ENCODE measurements at places on chromosomes 6 and 20. TPM values are rescaled to one million over a fixed set of nuclear protein-coding genes. Genes with fewer than 3 reads are reported as not detected.

Gene PREX1
- 6.1 TPM for total RNA-seq

Gene TRMT6
- 13.2 TPM for total RNA-seq

Gene C6orf141
- total RNA-seq, result 31.6 TPM

Gene PTPN1
- total RNA-seq, result 47.5 TPM

Gene GPR6
- not detected for total RNA-seq

DNA sequence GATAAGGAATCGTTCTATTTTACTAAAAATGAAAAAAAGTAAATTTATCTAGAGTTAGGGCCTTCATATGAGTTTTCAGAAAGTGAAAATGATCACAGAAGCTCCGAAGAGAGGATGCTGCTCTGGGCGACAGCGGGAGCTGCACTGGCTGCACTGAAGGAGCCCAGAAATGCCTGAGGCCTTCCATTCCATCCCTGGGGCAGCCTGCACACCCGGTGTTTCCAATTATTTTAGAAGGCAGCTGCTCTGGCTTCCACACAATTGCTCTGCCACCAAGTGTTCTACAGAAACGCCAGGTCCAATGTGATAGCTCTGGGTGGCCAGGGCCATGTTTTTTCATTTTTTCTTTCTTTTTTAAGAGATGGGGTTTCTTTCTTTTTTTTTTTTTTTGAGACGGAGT, 3.6 kb downstream of the DTNBP1 start:
- no peak for DNase-seq

- no peak for DNase-seq
These were observed 271.2 kb downstream of the PRL start for GRCh38 chr6:22025468-22026163.

DNA sequence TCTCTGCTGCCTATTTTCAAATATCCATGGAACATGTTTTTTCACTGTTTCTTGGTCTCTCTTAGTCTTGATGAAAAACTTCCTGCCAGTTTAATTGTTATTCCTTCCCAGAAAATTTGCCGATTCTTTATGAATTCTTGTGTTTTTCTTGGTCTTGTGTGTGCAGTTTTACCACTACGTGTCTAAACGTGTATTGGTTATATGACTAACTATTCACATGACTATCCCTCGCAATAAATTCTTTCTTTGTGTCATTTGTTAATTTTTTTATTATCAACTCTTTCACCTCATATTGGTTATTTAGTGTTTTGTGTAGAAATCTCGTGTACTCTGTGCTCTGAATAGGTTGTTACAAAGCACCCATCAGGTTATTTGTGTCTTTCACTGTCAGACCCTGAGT, 315.4 kb downstream of the HAO1 start:
- DNase-seq, result no peak

DNA sequence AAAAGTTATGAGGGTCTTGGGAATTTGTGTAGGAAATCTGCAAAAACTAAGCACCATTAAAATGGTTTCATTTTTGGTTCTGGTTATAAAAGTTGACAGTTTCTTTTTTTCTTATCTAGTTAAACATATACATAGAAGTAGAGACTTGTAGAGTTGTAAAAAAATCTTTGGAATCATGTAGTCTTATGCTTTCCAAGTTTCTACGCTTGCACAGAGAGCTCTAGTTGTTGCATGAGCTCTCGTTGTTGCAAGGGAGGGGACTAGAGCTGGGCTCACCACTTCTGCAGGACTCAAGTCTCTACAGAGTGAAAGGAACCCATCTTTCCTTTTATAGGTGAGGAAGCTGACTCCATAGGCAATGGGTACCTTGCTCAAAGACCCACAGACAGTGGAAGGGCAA, 21.6 kb upstream of the CCN2 start:
- no peak for DNase-seq

DNA sequence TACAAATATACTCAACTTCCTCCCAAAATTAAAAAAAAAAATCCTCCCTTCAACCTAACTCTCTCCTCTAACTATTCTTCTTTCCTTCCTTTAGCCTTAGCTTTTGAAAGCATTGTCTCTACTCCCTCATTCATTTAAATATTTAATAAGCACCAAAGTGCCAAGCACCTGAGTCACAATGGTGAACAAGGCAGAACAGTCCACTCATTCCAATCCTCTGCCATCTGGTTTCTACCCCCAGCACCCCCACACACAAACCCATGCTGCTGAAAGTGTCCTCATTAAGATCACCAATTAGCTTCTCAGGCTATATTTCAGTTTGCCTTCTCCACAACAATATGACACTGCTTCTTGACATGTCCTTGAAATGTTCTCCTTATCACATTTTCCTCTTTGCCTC, 76.3 kb downstream of the DTNBP1 start:
- DNase-seq, result no peak

DNA sequence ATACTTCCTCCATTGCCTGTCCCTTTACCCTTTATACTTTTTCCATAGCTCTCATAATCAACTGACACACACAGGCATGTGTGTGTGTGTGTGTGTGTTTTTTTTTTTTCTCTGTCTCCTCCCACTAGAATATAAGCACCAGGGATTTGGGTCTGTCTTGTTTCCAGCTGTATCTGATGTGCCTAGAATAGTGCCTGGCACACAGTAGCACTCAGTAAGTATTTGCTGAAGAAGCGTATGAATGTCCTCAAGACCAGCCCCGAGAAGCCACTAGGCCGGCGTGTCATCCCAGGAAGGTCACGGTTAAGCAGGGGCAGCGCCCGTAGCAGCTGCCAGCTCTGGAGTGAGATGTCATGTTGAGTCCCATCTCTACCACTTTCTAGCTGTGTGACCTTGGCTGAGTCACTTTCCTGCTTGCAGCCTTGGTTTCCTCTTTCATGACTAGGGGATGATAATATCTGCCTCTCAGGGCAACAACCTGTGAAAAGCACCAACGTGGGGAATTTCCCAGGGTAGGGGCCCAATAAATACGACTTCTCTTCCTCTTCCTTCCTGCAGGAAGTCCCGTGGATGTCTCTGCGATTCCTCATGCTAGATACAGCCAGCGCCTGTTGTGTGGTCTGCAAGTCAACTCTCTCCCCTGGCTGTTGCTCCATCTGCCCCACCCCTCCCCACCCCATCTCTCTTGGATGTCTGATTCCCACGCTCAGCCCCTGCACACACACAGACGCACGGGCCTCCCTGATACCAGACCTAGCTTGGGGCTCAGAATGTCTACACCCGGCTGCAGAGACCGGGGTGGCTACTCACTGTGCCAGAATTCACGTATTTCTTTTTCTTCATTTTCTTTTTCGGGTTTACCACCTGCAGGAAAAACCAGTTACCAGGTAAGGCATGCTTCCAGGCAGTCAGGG, 58.1 kb downstream of the RAB44 start:
- no peak for DNase-seq

DNA sequence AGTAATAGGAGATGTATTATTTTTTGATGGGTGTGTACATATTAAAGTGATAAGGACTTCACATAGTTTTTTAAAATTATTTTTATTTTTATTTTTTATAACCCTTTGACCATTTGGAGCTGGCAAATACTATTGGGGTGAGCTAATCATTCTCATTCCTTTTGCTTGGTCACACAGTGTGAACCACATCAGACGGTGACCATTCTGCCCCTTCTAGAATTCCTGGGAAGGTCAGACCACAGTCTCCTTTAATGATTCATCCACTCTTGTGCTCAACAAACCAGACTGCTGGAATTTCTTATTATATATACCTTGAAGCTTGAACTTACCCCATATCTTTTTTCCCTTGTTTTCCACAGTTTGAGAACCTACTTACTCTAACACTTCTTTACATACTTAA, 23.9 kb upstream of the PRL start:
- DNase-seq, result peak; percentile 24

DNA sequence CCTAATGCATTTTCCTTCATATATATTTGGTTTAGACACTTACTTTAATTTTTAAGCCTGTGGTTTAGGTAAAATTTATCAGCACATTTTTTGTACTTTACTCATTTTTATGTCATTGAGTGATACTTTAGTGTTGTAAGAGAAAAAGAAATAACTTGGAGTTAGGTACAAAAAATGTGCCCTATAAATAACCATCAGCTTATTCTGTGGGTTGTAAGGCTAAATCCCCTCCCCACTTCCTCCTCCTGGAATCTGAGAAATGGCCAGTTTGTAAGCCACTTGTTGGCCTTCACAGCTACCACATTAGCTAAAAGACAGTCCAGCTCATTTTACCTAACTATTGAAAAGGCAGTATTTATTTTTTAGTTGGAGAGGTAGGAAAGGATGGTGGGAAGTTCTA, 576.3 kb downstream of the PKHD1 start:
- no peak for DNase-seq

DNA sequence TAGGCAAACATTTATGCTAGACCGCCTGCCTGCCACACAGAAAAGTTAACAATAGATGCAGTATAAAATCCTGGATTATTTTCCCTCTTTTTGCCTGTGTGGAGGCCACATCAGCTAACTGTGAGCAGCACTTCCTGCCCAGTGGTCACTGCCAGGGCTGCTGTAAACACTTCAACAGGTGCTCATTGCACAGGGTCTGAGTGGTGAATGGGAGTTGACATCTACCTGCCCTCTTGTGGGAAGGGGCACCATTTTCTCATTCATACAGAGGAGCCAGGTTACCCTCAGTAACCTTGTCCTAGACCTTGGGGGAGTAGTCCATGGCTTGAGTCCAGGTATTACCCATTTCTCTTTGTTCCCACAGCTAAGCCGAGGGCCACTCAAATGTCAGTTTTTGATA, 235.3 kb downstream of the TMEM242 start:
- no peak for DNase-seq

- no peak for DNase-seq
These were observed 63.8 kb upstream of the GPR31 start for GRCh38 chr6:167221400-167222201.

DNA sequence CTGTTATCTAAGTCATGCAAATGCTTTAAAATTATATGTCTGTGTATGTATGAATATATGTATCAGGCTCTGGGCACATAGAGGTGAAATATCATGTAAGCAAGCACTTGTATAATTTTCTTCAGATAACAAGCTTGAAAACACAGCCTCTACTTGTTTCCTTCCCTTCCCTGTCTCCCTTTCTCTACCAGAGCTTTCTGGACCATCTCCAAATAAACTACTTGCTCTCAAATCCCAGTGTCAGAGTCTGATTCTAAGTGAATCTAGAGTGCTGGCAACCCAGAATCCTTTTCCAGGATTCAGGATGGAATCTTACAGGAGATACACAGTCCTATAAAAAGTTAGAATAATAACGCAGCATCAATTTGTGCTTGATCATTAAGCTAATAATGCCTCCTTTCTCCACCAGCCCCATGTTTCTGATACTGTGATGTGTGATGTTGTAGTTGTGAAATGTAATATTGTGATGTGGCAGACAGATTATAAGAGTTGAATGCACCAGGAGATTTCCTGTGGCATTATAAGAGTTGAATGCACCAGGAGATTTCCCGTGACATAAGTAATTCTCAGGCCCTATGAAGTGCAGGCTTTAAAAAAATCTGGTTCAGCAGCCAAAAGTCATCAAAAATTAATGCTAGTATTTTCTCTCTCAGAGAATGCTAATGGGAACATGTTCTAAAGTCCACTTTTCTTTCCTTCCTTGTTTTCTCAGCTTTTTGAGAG, 89.6 kb downstream of the PCSK2 start:
- DNase-seq, result no peak

- DNase-seq, result no peak
These were observed 70.1 kb upstream of the BMP2 start for GRCh38 chr20:6697228-6697972.

DNA sequence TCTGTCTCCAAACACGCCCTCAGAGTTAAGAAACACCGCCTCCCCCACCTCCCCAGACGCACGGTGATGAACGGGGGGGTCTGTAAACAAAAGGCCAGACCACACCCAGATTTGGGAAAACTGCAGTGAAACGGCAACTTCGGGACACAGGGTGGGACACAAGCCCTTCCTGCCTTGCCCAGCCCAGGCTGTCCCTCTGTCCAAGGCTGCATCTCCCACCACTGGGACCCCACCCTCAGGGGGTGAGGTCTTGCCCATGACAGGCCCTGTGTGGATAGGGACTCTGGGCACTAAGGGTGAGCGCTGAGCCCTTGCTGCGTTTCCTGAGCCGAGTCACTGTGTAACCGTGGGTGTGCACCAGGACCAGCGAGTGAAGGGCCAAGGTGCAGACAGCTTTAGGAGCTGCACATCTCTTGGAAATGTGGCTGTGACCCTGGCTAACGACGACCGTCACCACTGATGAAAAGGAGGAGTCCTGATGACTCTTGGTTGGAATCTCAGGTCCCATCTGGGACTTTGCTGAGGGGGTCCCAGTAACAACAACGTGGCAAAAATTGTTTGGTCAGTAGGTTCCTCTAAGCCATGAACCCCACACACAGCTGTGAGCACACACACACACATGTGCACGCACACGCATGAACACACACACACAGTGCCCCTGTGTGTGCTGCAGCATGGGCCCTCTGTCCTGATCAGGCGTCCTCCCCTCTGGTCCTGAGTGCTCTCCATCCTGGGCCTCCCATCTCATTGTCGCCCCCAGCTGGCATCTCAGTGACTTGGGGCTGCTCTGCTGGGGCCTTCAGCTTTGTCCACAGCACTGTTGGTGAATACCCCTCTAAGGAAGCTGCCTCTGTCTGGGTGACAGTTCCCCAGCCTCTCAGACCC, 100.6 kb downstream of the RAMACL start:
- no peak for DNase-seq

GRCh38 chr6:27129095-27129815, 118.2 kb upstream of the PRSS16 start:
- DNase-seq, result no peak

- no peak for DNase-seq
These were observed 34.7 kb upstream of the SCP2D1 start for GRCh38 chr20:18778690-18779392.

- DNase-seq, result no peak
These were observed 420.5 kb upstream of the SOX4 start for GRCh38 chr6:21173031-21173430.

DNA sequence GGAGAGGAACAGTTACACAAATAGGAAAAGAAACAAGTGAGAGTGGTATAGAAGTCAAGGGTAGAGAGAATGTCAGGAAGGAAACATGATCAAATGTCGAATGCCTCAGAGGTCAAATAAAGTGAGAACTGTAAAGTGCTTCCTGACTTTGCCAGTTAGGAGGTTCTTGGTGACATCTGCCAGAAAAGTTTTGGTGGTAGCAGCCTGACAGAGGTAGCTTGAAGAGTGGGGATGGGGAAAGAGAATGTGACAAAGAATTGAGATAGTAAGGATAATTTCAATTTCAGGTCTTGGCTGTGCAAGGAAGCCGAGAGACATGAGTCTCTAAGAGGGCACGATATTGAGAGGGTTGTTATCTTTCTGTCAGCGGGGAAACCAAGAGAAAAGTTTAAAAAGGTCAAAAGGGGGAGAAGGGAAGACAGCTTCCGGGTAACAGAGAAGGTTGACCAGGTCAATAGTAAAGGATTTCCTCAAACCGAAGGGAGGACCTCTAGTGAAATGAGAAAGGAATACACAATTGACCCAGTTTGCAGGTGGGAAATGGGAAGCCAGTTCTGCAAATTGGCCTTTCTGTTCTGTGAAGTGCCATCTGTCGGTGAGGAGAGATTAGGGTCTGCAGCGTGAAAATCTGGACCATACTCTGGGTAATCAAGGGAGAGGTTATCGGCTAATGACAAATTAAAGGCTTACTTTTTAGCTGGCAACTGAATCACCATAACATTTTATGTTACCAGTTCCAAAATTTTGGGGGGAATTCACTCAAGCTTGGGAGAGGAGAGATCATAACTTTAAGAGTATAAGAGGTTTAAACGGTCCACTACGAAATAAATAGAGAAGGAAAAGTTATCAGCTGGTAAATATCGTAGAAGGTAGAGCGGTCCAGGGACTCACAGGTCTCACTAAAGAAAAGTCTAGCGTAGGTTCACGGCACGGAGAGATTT, 973 bp upstream of the BRD2 start:
- peak; percentile 73 for DNase-seq

Data from HCT116 (cell line).